ENCODE measurements at places on chromosomes 4 and X.

DNA sequence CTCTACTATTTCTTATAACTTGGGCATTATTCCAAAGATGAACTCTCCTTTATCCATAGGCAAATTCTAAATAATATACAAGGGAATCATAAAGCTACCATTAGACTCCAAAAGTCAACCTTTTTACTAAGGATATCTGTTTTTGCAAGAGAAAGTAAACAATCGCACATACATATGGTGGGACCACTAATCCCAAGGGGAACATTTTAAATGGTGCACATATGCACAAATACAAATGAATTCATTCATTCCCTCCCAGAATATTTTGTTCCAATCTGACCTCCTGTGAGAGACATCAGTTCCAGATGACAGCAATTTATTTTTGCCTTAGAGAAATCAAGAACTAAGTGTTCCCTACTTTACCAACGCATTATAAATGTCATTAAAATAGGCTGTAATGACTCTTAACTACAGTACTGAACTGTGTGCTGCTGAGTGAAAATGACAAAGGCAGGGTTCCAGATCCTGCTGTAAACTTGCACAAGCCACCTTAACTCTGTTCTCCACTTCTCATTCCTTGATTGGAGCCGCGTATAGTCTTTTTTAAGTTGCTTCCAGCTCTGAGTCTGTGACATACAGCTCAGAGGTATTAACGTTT lies 2.0 kb downstream of the DHX15 start:
- DNase-seq = no peak

DNA sequence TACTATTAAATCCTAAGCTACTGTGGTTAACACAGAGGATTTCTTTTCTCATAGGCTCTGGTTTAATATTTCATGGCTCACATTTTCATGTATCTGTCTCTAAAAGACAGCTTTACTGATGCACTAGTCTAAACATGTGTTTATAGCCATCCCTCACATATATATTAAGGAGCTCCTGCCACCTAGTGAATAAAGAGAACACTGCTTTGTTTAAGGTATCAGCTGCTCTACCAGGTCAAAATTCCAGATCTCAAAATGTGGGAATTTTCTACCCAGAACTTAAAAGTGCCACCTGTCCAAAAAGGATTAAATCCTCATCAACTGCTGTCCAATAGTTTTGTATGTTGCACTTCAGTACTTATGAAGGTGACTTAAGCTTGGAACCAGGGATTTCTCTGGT lies 188.5 kb upstream of the TEX13C start:
- DNase-seq = no peak

DNA sequence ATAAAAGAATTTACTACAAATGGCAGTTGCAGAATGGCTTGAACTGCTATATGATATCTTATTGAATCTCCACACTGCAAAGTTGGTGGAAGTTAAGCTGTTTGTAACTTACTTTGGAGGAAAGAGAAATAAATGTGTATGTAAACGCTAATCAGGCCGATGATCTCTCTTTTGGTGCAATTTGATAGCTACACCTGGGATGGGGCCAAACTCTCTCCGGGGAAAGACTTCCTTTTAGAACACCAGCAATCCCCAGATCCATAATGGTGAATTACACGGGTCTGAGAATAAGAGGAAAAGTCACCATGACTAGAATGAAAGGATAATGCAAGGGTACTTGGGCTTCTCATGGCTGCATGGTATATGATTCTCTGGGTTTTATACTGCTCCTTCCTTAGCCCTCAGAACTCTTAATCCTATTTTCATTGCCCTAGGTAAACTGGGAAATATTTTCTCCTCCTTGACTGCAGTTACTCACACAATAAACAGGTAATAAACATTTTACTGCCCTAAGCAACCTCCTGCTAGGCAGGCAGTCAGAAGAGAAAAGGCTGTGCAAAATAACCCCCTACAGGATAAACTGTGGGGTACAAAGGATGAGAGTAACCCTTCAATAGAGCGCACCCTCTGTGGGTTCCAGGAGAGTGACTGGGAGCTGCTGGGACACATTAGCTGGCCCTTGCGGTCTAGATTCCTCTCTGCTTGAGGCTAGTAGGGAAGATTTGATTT lies 109.3 kb downstream of the MGST2 start:
- DNase-seq = no peak

- no peak for DNase-seq
These were observed 57.7 kb downstream of the SOX3 start for GRCh38 chrX:140447150-140447549.

DNA sequence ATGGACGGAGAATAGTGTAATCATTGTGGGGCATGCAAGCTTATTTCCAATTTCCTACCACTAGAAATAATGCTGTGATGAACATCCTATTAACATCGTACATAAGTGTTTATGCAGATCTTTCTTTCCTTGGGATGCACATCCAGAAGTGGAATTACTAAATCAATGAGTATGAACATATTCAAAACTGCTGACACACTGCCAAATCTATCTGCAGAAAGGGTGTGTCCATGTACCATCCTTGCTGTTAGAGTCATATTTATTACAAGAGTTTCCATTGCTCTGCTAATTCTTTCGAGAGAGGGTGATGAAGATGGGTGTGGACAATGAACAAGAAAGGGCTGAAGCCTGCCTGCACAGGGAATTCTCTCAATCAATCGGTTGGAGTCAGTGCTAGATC lies 82.6 kb downstream of the GPC4 start:
- DNase-seq = no peak

DNA sequence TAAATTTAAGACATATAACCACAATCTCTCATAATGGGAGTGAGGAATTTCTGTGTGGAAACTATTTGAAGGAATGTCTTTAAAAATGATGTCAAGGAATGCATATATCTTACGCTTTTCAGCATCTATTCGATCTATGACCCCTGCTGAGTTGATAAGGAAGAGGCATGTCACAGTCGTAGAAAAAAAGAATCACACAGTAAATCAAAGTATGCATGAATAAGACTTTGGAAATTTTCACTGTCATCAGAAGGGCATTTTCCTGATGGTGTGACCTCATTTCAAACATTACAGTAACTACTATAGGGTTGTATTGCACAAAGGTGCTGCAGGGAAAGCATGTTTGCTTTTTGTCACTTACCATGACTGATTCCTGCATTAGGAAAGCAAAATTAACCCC lies 41.5 kb downstream of the REELD1 start:
- no peak for DNase-seq

DNA sequence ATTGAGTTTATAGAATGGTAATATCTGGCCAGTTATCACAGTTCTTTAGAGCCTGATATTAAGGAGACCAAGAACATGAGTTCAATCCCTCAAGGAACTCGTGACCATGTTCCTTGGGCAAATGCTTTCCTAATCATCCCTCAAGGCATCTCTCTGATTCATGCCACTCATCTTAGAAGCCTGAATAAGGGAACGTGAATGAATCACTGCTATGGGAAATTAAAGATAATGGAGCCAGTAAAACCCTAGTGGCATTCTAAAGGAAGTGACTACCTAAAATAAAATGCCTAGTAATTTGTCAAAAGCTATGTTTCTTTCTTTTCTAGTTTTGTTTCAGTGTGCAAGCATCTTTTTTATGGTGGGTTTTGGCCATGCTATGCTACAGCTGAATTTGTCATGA lies 1161.3 kb downstream of the C4orf33 start:
- no peak for DNase-seq

DNA sequence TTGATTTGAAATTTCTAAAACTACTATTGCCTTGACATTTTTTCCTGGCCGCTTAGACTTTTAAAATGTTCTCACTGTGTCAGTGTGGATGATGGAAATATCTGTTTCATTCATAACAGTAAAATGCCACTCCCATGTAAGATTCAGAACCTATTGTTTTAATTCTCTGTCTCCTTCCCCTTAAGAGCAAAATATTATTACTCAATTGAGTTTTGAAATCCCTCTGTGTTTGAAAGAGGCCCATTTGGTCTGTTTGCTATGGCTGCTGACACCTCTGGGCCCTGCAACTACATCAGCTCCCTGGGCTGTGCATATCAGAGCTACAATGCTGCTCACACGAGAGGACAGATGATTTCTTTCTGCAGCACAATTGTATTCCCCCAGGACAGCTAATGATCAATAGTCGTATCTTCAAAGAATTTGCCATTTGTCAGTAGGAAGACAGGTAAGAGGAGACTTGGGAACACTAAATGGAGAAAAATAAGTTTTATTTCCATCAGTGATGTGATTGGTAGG lies 388.0 kb upstream of the GALNT7 start:
- DNase-seq = no peak

GRCh38 chr4:119692001-119692400 lies 63.4 kb upstream of the PDE5A start:
- DNase-seq = no peak

DNA sequence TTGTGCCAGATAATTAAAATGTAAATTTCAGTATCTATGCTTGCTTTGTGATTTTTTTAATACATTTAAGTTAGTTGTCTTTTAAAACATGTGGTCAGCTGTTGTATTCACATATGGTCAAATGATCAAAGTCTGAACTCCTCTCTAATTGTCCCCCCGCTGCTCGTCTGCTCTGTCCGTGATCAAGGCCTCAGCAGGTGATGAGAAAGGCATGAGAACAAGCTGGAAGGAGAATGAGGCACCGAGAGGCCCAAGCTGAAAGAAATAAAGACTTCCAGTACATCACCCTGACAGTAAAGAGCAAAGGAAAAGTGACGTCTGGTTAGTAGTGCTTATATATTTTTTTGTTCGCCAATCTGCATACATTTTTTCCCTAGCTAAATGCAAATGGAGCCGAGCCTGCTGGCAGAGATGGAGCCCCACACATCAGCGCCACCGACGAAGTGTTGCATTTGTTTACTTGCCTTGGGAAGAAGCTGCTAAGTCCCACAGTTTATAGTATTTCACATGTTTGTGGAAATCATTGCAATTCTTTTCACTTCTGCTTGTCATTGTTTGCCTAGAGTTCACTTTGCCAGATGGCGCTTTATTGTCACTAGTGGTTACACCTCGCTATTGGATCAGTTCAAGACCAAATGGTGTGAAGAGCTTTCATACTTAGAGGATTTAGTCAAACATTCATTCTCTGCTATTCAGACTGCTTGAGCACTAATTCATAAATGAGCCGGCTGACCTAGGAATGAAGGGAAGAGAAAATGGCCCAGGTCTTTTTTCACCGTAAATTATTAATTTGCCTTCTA lies 181.5 kb downstream of the ZIC3 start:
- DNase-seq = no peak

DNA sequence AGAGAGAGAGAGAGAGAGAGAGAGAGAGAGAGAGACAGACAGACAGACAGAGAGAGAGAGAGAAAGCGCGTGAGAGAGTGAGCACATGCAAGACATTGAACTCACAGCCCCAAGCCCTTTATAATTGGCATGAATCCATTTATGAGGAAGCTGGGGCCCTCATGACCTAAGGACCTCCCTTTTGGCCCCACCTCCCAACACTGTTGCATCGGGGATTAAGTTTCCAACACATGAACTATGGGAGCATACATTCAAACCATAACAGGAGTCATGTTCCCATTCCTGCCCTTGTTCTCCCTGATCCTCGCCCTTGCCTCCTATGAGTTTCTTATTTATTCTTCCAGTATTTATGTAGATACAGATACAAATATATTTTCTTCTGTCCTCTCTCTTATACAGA lies 269.8 kb upstream of the ARX start:
- DNase-seq = no peak

GRCh38 chr4:7194251-7195140 lies 2.2 kb downstream of the SORCS2 start:
- peak; percentile 20 for DNase-seq

- no peak for DNase-seq
These were observed 182.2 kb downstream of the AR start for GRCh38 chrX:67726018-67726417.

- no peak for DNase-seq
These were observed 65.3 kb downstream of the HPRT1 start for GRCh38 chrX:134525086-134525792.

GRCh38 chr4:161486461-161486860 lies 677.3 kb downstream of the FSTL5 start:
- no peak for DNase-seq

GRCh38 chr4:87679449-87680169 lies 29.5 kb downstream of the DMP1 start:
- peak; percentile 20 for DNase-seq

DNA sequence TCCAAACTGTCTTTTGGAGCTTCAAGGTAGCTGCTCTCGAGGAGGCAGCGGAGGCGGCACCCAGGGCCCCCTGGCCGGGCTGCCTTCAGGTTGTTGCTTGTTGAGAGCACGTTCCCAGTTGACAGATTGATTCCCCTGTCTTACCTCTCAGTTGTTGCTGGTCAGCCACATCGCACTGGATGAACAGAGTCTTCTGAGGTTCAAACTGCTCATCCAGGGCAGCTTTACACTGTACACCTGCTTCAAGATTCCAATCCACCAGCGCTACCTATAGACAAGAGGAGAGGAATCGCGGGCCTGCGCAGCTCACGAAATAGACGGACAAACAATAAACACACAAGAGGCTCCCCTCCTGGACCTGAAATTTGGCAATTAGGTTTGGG lies 497 bp downstream of the HPGD start:
- no peak for DNase-seq

DNA sequence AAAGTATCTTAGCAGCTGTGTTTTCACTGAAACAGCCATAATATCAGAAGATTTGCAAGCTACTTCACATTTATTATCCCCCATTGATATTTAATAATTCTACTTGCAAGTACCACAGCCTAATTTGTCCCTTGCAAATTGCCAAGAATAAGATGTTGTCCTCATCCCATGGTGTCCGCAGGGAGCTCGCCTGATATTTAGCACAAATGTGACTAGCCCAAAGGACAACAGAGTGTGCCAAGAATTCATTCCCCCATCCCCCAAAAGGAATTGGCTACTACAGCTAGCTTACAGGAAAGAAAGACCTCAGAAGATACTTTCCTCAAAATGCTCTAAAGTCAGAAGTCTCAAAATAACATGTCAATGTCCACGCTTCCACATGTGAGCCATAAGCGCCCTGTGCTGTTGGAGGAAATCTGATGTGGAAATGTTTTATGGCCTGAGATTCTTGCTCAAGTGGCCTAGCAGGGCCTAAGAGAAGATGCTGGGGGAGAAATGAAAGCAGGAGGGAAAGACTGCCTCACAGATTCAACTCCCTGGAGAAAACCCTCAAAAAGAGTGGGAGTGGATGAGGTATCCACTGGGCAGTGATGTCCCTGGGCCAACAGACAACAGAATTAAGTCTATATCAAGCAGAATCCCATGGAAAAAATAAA lies 111.4 kb downstream of the SH3KBP1 start:
- no peak for DNase-seq

GRCh38 chrX:117851025-117851424 lies 265.6 kb downstream of the KLHL13 start:
- no peak for DNase-seq

DNA sequence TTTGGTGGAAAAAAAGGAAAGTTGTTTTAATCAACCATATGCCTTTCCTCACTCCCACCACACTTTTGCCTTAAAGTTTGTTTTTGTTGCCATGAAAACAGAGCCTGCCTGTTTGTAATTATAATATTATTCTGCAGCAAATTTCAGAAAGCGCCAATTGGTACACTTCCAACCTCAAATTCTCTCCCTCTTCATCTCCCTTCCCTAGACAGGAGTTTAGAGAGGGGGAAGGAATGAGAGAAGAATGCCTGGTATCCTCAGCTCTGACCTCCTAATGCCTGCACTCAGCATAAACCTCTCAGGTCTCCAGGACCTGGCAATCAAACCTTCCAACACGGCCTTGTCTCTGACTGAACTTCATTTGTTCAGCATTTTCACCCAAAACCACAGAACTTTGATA lies 138.4 kb upstream of the HCCS start:
- DNase-seq = no peak

- no peak for DNase-seq
These were observed 33.8 kb upstream of the AMELX start for GRCh38 chrX:11259437-11259836.

GRCh38 chrX:11089802-11090201 lies 21.3 kb upstream of the HCCS start:
- DNase-seq = no peak

Data from stimulated activated CD4-positive, alpha-beta T cell treated with anti-CD3 and anti-CD28 coated beads, Interleukin-4, amount 100 ng/mL, for 24 hours (primary cell).